Natural killer cell treated with Interleukin-12 subunit alpha and Interleukin-12 subunit beta and Interleukin-15 and Interleukin-18, amount 100 ng/mL, for 72 hours (primary cell): ENCODE measurements at places on chromosomes 12 and 14. TPM values are rescaled to one million over a fixed set of nuclear protein-coding genes. Genes with fewer than 3 reads are reported as not detected.

The NPFF gene
- total RNA-seq: 1.9 TPM

The APOF gene
- total RNA-seq: not detected

The ANP32D gene
- not detected for total RNA-seq

DNA sequence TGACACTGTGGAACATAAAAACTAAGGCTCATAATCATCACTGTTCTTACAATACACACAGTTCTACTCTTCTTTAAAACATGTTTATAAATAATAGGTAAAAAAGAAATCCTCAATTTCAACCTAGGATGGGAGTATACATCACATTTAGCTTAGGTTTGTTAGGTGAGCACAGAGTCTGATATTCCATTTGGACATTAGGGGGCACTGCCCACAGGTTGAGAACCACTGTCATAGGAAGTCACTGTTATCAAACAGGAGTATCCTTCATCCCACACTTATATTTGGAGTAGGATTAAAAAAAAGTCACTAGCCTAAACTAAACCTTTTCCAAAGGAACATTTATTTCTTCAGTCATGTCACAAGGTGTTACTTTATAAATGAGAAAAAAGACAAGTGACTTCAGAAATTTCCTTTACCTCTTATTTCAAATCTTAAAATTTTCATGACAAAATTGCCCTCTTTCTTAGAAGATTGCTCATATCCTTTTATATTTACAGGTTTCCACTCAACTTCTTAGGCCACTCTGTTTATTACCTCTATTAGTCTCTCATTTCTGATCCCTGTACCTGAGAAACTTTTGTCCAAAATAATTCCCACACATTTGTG lies 240.6 kb downstream of the CPNE8 start:
- no peak for DNase-seq

DNA sequence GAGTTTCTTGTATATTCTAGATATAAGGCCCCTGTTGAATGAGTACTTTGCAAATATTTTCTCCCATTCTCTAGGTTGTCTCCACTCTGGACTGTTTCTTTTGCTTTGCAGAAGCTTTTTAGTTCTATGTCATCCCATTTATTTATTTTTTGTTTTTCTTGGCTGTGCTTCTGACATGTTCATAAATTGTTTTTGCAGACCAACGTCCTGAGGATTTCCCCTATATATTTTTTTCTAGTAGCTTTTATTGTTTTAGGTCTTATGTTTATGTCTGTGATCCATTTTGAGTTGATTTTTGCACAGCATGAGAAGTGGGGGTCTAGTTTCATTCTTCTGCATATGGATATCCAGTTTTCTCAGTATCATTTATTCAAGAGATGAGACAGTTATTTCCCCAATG lies 70.4 kb upstream of the BTG1 start:
- DNase-seq: no peak

- DNase-seq: no peak
Measured at GRCh38 chr12:1395421-1395955, 198.9 kb downstream of the FBXL14 start.

DNA sequence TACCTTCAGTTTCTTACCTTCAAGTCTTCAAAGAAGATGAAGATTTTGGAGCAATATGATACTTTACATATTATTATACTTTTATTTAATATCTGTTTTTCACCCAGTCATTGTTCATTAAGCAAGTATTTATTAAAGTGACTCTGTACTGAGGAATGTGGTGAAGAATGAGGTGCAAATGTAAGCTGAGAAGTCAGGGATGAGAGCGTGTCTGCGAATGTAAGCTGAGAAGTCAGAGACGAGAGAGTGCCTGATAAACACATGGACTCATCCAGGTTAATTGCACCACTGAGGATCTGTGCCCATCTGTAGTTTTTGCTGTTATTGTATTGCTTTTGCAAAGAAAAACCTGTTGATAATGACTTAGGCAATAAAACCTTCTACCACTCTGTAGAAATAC lies 211.9 kb upstream of the FAR2 start:
- DNase-seq: no peak
